CD4-positive, alpha-beta memory T cell (primary cell): ENCODE measurements at places on chromosomes 16 and 17. TPM values are rescaled to one million over a fixed set of nuclear protein-coding genes. Genes with fewer than 3 reads are reported as not detected.

SYT17 gene
- not detected for total RNA-seq

DNA sequence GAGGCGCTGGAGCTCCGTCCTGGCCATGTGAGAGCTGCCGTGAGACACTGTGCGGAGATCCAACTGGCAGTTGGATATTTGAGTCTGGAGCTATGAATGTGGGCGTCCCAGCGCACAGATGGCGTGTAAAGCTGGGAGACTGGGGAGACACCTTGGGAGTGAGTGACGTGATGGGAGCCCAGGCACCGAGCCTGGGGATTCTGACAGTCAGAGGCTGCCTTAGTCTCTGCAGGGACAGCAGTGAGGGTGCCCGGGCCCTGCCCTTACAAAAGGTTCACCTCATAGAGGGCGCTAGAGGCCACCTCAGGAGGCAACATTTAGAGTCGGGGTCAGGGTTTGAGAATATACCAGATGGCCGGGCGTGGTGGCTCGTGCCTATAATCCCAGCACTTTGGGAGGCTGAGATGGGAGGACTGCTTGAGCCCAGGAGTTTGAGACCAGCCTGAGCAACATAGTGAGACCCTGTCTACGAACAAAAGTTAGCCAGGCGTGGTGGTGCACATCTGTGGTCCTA, 194.1 kb upstream of the GSE1 start:
- H3K36me3 ChIP-seq, result no peaks in the 10 kb centered on the region
- peaks cover 4% of the 10 kb centered on the region for H3K4me1 ChIP-seq
- H3K27me3 ChIP-seq, result no peaks in the 10 kb centered on the region
- no peak overlapping the region for H3K4me3 ChIP-seq

DNA sequence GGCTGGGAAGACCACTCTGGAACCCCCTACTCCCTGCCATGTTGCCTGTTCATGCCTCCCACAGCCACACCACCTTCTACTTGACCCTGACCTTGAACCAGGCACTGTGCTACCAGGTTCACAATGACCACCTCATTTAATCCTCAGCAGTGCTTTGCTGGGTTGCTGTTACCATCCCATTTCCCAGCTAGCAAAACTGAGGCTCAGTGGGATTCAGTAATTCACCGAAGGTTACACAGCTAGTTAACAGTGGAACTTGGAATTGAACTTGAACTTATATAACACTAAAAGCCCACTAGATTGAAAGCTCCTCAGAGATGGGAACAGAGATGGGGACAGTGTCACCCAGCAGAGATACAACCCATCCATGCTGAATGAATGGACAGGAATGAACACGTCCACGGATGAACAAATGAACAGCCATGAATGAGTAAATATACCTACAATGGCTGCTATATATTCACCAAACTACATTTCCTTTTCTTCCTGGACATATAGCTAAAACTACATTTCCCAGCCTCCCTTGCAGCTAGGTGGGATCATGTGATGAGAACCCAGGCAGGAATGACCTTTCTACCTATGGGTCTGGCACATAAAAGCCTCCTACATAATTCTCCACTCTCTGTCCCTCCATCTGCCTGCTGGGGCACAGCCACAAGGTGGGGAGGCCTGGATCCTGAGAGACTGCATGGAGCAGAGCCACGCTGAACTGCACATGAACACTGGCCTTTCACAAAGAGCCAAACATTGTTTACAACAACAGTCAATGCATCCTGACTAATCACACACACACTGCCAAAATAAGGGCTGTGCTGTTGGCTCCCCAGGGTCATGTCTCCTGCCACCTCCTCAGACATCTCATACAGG, 94.8 kb downstream of the RMI2 start:
- H3K4me1 ChIP-seq, result no peaks in the 10 kb centered on the region
- no peak overlapping the region for H3K27ac ChIP-seq
- no peak overlapping the region for H3K4me3 ChIP-seq
- no peak for DNase-seq
- no peaks in the 10 kb centered on the region for H3K36me3 ChIP-seq

KRT25 gene
- total RNA-seq, result not detected

DNA sequence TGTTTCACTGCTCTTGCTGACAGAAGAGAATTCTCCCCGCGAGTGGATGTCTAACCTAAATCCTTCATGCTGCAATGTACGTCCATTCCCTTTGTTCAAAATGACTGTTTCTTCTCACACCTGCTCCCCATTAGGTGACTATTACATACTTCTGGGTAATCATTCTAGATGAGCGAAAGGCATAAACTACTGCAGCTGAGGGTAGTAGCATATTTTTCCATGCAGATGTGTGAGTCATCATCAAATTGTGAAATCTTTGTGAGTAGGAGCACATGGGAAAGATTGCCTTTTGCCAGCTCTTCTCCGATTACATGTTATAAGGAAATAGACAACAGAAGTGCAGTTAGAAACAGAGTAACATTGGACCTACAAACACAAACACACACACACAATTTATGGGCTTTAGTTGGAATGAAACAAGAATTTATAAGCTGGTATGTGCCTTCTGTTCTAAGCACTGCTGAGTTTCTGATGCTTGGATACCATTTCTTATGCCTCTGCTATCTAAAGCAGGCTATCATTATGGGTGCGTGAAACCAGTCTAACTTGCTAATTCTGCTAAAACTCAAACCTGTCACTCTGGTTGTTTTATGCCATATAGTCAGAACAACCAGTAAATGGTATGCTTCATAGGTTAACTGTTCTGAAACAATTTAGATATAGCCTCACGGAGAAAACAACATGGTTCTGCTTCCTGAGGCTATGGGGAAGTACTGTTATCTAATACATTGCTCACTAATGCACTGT, 346.9 kb upstream of the PSMD7 start:
- DNase-seq, result no peak
- H3K27me3 ChIP-seq, result no peaks in the 10 kb centered on the region

DNA sequence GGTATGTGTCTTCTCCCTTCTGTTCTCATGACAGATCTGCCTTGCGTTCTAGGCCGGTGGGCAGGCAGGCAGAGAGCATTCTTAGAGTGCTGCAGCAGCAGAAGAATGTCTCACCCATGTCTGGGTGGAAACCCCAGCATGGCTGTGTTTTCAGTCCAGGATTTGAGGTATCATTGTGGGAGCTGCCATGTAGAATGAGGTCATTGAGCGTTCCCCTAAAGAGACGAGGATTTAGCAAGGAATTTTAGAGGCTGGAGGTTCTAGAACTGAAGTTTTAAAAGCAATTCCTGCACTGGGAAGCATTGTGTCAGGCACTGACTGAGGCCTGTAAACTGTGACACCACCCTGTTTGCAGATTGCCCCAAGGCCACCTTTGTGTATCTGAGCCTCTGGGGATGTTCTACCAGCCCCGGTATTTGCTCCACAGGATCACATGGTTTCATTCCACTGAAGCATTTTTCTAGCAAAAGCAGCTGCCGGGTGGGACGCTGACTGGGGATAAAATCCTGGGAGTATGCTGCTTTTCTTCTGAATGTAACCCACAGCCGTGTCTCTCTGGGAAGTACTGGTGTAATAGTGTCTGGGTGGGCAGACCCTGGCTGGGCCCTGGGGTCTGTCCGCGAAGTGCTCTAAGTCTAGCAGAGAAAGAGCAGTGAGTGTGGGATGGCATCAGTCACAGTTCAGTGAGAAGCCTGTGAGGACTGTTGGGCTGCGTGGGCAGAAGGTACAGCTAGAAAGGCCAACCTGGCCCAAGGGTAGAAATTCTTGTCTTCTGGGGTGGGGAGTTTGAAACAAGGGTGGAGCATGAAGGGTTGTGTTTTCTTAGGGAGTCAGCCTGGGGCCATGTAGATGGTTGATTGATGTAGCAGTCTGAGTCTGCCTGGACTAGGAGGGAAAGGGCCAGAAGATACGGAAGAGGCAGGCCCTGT, 30.2 kb downstream of the PLCD3 start:
- H3K36me3 ChIP-seq, result peaks cover 81% of the 10 kb centered on the region
- H3K4me1 ChIP-seq, result no peaks in the 10 kb centered on the region
- no peak overlapping the region for H3K27ac ChIP-seq
- no peak for DNase-seq
- no peaks in the 10 kb centered on the region for H3K27me3 ChIP-seq

DNA sequence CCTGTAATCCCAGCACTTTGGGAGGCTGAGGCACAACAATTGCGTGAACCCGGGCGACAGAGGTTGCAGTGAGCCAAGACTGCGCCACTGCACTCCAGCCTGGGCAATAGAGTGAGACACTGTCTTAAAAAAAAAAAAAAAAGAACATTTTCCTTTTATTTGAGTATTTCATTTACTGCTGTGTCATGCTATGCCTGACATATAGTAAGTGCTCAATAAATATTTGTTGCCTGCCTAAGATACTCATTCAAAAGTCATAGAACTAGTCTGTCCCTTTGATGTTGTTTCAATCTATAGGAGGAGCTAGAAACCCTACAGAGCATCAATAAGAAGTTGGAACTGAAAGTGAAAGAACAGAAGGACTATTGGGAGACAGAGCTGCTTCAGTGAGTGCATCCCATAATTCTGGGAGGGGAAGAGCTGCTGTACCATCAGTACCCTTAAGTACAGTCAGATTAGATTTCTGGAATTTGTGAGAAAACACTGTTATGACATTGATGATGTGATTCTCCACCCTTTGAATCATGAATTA, 20.0 kb downstream of the CALCOCO2 start:
- no peaks in the 10 kb centered on the region for H3K27me3 ChIP-seq
- no peak overlapping the region for H3K4me3 ChIP-seq
- H3K36me3 ChIP-seq, result peaks cover 63% of the 10 kb centered on the region
- DNase-seq, result no peak
- no peak overlapping the region for H3K27ac ChIP-seq

DNA sequence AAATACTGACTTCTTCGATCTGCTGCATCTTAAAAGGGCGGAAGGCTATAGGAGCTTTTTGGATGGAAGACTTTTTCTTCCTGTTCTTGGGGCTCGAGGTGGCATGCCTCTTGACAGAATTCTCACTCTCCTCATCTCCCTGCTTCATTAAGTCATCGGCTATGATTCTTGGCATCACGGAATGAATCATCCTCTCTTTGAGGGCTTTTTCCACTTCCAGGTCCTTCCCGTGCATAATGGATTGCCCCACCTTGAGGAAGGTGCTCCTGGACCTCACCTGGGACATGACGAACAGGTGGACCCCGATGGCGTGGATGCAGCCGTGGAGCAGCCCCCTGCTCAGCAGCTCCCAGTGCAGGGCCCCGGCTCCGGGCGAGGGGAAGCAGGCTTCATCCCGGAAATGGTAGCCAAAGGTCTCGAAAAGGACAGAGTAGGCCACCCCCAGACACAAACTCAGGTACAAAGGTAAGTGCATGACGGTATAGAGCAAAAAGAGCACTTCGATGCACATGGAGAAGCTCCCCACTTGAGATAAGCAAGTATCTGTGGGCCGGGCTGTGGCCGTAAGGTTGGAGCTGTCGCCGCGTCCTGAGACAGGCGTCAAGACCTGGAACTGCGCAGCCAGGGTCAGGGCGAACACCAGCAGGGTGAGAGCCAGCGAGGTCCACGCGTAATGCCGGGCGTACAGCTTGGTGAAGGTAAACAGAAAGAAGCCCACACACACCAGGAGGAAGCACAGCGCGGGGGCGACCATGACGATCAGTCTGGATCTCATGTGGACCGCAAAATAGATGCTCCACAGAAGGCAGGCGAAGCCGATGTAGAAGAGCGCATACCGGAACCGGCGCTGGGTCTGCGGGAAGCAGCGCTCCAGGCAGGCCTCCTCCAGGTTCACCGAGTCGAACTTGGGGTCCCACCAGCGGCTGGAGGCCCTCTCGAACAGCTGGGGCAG, 1.7 kb downstream of the ADCY9 start:
- no peaks in the 10 kb centered on the region for H3K27me3 ChIP-seq
- H3K36me3 ChIP-seq, result no peaks in the 10 kb centered on the region
- no peak overlapping the region for H3K4me3 ChIP-seq
- peaks cover 55% of the 10 kb centered on the region for H3K4me1 ChIP-seq

CCDC144A gene
- 8.4 TPM for total RNA-seq

DNA sequence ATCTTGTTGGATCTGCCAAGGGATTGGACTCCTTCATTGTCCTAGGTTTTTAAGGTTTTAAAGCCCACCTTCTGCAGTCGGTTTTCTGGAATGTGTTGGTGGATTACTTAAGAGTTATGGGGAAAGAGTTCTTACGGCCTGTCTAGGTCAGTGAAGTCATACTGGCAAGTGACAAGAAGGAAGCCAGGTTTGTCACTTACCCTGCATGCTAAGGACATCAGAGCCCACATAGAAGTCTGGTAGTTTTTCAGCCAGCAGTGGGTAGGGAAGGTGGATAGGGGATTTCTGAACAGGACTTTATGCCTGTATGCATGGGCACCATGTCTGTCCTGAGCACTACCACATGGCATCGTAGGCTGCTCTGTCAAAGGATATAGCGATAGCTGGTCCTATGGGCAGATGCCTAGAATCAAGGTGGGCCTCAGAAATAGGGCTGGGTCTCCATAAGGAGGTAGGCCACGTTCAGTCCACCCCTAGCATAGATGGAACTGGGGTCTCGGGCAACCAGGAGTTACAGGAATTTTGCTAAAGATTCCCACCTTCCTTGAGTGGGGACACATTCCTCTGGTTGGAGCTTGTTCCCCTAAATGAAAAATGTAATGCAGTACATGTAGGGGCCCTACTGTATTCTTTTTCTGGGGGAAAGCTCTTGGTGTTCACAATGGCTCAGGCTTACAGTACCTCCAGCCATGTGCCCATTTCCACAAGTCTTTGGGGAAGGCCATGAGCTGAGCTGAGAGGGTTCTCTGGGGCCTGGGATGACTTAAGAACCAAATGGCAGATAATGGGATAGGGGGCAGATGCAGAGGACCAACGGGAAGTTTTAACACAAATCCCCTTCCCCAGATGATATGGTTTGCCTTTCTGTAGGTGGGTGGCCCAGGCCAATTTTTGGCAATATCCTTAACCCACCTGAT, 27.5 kb downstream of the TRPV2 start:
- no peak overlapping the region for H3K27ac ChIP-seq
- no peaks in the 10 kb centered on the region for H3K27me3 ChIP-seq
- peaks cover 19% of the 10 kb centered on the region for H3K36me3 ChIP-seq
- no peak for DNase-seq
- H3K4me3 ChIP-seq, result no peak overlapping the region

DNA sequence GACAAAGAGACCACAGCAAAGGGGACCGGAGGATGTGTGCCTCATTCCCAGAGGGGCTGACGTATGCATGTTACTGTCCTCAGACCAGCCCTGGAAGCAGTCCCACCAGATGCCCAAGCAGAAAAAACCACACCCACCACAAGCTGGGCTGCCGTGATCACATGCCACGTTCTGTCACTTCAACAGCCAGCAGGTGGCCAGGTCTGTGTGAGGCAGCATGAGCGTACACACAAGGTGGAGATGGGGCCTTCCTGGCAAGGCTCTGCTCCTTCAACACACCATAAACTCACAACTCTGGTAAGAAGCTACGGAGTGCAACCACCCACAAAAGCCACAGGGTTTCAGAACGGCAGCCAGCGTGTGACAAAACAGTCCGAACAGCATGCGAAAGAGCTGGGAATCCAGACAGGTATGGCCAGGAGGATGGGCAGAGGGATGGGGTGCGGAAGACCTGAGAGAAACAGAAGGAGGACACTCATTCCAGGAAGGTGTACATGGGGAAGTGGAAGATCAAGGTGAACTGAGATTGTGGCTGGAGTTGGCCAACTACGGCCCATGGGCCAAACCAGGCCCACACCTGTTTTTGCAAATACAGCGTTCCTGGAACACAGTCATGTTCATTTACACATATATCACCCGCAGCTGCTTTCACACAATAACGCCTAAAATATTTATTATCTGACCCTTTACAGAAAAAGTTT, 27.9 kb downstream of the MBTPS1 start:
- H3K27me3 ChIP-seq, result no peaks in the 10 kb centered on the region
- peaks cover 71% of the 10 kb centered on the region for H3K36me3 ChIP-seq
- peak; percentile 28 for DNase-seq
- peaks cover 29% of the 10 kb centered on the region for H3K4me1 ChIP-seq
- no peak overlapping the region for H3K27ac ChIP-seq
- H3K4me3 ChIP-seq, result no peak overlapping the region
